ENCODE measurements at places on chromosomes 4 and X.

DNA sequence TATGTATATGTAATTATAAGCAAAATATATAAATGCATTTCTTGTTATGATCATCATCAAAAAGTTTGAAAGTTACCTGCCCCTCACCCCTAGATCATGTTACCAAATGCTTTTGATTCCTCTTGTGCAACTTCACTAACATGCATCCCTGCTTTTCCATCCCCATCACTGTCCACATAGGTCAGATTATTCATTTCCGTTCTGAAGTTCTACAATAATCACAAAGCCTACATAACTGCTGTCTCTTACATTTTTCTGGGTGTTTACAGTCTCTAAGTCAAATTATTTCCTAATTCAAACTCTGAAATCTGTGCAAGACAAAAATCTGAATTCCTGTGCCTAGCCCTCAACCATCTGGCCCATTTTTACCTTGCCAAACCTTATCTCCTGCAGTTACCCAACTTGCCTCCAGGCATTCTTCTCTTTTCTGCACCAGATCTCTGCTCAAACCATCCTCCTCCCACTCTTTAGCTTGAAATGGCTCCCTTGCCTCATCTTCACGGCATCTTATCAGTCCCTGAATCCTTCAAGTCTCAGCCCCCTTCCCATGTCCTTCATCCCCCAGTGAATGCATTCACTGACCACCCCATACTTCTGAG is 42.4 kb upstream of the SLC39A8 start:
- no peak for DNase-seq

DNA sequence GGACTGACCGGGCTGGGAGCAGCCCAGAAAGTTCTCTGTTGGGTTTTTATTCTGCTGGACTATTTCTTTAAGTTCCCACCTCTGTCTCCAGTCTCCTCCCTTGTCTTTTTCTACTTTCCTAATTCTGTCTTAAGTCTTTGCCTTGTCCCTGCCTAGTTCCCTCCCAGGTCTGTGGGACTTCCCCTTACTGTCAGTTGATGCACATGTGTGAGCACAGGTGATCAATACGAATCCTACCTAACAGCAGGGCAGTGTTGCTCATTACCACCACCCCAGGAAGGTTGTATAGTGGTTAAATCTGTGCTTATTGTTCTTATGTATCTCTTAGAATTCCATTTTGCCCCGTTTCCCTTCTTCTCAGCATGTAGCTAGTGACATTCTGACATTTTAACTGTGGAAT is 62.1 kb downstream of the GALNTL6 start:
- no peak for DNase-seq

- DNase-seq: no peak
Measured at GRCh38 chr4:6229095-6229494, 28.7 kb upstream of the JAKMIP1 start.

DNA sequence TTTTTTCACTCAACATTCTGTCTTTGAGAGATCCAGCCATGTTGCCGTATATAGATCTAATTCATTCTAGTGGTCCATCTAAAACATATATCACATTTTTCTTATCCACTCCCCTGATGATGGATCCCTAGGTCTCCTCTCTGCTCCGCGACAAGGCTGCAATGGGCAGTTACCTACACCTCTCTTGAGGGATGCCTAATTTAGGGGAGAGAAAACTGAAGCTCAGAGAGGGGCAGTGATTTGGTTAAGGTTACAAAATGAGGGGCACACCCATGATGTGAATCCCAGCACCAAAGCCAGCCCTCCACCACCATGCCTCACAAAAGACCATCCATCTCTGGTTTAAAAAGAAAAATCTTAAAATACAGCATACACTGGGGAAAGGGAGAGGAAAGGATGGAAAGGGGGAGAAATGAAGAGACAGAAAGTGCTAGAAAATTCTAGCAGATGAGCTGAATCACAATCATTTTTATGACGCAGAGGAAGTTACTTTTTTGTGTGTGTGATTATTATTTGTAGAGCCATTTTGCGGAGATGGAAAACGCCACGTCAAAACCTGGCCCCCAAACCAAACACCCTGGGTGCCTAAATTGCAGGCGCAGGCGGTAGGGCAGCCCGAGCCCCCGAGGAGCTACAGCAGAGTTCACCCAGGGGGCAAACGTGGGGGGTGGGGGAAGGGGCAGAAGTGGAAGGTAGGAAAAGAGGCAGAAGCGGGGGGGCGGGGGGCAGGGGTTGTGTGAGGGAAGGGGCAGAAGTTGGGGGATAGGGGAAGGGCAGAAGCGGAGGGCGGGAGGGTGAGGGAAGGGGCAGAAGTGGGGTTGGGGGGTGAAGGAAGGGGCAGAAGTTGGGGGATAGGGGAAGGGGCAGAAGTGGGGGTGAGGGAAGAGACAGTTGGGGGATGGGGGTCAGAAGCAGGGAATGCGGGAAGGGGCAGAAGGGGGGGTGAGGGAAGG is 1.3 kb upstream of the TSPYL2 start:
- no peak for DNase-seq
